Dorsolateral prefrontal cortex (tissue), 122 donors: ENCODE measurements at places on chromosomes 12 and 14.

GRCh38 chr12:109334887-109335286 lies 12.8 kb upstream of the MYO1H start:
- DNase-seq = no peak

DNA sequence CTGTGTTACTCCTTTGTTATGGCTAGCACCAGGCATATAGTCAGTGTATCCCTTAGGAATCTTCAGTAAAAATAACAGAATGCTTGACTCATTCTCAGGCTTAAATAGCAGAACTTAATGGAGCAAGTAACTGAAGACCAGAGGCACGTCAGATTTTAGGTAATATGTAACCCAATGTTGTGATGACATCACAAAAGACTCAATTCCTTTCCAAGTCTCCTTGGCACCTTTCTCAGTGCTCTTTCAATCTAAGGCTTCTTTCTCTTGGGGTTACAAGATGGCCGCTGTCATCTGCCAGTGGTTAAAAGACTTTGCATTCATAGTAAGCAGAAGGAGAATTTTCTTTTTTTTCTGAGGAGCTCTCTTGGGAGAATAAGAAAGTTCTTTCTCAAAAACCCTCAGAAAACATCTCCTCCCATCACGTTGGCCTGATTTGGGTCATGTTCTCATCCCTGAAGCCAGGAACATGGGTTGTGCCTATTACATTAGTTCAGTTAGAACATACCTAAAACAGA lies 33.4 kb upstream of the DCN start:
- DNase-seq = no peak

GRCh38 chr12:105425254-105426174 lies 95.0 kb downstream of the C12orf75 start:
- no peak for DNase-seq

- DNase-seq = peak; percentile 73
Observed at GRCh38 chr12:6229224-6230218, 29.3 kb downstream of the CD9 start.

DNA sequence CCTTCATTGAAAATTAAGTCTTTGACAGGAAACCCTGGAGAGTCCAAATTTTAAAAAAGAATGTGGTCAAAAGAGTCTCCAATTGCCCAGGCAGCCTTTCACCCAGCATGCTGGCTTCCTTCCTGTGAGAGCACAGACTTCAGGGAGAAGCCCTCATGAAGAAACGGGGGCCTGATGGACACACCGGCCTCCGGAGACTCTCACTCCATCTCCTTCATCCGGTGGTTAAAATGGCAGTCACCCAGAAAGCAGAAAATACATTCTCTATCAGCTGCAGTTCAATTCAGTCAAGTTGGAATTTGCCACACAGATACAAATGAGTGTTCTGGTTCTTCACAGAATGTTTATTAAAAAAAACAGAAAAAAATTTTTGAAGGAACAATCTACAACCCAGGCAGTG lies 56.5 kb downstream of the CPM start:
- DNase-seq = no peak

- DNase-seq = no peak
Observed at GRCh38 chr14:94581127-94581999, at the start of gene SERPINA5. Gene SERPINA5 (plus strand): TSS chr14:94581426. CDS start chr14:94587363, 5,937 bp downstream.

GRCh38 chr14:36857136-36857535 lies 195.5 kb downstream of the PAX9 start:
- no peak for DNase-seq

- DNase-seq = no peak
Observed at GRCh38 chr12:20376984-20377383, 8.6 kb downstream of the PDE3A start.

DNA sequence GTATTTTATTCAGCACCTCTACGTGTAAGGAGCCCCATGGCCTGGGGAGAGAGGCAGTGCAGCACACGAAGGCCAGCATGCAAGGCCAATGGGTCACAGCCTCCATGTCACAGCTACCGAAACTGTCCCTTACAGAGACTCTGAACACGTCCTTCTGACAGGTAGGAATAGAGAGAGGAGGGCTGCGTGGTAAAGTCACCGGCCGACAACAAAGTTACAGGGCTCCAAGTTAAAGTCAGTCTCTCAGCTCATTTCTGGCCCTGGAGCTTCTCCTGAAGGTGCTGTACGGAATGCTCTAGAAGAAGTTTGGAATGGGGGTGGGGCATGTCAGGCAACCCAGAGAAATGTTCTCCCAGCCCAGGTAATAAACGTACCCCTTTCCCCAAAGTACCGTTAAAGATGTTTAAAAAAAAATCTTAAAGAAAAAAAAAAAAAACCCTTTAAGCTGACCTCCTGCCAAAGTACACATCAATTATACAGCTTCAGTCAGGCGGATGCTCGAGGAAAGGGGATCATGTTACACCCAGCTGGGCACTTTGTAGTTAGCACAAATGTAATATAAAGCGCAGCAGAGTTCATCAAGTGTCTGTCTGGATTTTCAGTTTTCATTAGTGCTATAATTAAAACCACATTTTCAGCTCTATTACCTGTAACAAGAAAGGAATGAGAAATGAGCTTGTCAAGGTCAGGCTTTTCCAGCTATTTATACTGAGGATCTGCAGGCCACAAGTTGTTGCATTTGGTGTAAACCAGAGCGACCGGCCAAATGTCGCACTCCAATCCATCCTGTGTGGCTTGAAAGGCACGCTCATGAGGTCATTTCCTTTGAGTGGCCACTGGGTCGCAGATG lies 53.3 kb upstream of the CDKN3 start:
- DNase-seq = no peak

- DNase-seq = no peak
Observed at GRCh38 chr12:116189692-116190091, 87.8 kb downstream of the MED13L start.

GRCh38 chr12:122304924-122305323 lies 38.6 kb upstream of the VPS33A start:
- no peak for DNase-seq

GRCh38 chr12:126093908-126094307 lies 1028.7 kb downstream of the AACS start:
- no peak for DNase-seq

DNA sequence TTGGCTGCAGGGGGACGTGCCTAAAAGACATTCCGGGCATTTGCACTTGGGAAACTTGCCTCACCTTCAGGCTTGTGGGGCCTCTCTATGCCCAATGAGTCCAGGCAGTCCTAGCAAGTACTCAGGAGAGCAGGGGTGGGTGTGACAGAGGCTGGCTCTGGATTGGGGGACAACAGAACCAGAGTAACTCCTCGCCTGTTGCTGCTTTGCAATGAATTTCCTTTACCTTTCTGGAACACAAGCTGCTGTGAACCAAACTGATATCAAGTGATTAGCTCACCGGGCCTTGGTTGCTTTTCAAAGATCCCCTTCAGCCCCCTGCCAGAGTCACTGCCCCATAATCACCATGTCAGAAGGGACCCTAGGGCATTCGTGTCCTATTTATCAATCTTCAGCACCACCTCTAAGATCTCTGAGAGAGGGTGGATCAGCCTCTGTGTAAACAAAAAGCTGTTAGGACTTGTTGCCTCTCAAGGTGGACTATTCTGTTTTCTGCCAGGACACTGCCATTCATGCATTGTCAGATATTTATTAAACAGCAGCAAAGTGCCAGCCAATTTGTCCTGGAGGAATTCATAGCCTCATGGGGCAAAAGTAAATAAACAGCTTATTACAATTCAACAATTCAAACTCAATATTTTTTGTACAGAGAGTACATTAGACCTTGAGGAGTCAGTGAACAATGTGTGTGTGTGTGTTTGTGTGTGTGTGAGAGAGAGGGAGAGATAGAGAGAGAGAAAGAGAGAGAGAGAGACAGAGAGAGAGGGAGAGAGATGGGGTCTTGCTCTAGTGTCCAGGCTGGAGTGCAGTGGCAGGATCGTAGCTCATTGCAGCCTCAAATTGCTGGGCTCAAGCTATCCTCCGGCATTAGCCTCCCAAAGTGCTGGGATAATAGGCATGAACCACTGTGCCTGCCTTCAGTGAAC lies 11.3 kb downstream of the NFATC4 start:
- DNase-seq = no peak

DNA sequence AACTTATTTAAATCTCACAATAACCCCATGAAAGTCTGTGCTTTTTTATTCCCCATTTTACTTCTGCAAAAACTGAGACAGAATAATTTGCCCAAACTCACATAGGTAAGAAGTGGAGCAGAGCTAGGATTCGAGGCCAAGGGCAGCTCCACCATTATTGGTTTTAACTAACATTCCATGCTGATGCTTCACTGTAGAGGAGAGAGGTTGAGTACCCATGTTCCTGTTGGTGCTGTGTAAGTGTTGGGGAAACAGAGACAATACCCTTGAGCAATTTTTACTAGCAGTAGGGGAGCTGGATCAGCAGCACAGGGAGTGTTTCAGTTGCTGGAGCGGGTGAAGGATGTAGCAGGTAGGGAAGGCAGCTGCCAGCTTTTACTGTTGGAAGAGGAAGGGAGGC lies 21.1 kb downstream of the RASSF8 start:
- DNase-seq = no peak

GRCh38 chr12:94202245-94203180 lies 54.1 kb downstream of the PLXNC1 start:
- no peak for DNase-seq

GRCh38 chr12:27094726-27095125 lies 12.3 kb upstream of the C12orf71 start:
- DNase-seq = no peak

- DNase-seq = peak; percentile 60
Observed at GRCh38 chr12:94267921-94268471, 119.6 kb downstream of the PLXNC1 start.

GRCh38 chr14:57820581-57820980 lies 45.3 kb downstream of the SLC35F4 start:
- DNase-seq = no peak

DNA sequence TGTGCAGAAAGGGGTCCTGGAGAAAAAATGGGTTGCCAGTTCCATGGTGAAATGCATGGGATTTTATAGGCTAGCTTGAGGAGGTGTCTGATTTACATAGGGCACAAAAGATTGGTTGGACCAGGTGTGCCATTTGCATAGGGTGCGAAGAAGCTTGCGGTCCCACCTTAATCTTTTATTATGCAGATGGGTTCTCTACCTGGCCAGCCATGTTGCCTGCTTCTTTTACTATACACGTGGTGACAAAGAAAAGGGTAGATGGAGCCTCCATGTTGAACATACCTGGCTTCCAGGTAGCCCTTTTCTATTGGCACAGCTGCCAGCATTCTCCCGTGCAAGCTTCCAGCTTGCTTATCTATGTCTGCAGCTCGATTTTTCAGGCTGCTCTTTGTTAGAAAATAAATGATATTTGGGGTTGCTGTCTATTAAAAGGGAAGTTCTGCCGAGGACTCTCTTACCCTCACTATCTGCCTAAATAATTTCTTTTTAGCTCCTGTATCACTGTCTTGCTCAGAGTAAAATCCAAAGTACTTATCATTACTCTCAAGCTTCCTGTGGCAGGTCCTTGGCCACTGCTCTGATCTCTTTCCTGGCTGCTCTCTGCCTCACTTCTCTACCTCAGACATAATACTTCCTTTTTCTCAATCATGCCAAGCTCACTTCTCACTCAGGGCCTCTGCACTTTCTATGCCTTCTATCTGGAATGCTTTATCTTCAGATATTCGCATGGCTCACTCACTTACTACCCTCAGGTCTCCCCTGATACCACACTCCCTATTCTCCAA lies 216.0 kb upstream of the DAAM1 start:
- DNase-seq = no peak

- no peak for DNase-seq
Observed at GRCh38 chr12:117881517-117881916, 87.3 kb downstream of the KSR2 start.

- no peak for DNase-seq
Observed at GRCh38 chr12:106256524-106256923, 8.7 kb upstream of the CKAP4 start.

DNA sequence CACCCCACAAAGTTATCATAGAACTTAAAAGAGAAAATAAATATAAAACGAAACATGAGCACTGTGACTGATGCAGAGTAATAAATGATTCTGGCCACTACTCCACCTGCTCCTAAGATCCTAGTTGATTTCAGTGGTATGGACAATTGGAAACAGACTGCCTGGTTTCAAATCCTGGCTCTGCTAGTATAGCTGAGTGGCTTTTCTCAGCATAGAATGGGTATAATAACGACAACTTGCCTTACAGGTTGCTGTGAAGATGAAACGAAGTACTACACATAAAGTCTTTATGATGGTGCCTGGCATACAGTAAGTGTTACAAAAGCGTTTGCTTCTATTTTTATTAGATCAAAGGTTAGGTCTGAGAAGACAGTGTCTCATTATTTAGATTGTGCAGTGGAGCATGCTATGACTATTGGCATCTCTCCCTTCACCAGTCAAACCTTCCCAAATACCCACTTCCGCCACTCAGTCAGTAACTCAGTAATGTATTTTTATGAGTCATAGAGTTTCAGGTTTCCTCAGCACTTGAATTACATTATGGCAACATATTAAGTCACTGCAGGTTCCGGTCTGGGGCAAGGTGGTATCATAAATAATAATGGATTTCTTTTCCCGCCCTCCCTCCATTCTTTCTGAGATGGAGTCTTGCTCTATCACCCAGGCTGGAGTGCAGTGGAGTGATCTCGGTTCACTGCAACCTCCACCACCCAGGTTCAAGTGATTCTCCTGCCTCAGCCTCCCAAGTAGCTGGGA lies 29.7 kb upstream of the NR2C1 start:
- no peak for DNase-seq

GRCh38 chr12:115916910-115917668 lies 360.4 kb downstream of the MED13L start:
- DNase-seq = peak; percentile 67

DNA sequence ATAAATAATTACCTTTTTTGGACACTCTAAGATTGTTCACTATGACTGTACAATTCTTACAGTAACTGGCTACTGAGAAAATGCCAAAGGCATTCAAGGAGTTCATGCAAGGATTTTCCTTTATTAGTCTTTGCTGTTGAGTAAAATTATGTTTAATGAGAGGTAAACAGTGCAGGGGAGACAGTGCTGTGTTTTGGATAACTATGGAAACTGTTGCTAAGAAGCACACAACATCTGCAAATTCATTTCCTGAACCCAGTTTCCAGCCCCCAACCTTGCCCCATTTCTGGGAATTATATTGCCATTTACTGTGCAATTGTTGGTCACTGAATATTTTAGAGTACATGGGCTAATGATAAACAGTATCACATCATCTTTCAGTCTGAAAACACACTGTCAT lies 1005.8 kb downstream of the TRHDE start:
- DNase-seq = no peak

DNA sequence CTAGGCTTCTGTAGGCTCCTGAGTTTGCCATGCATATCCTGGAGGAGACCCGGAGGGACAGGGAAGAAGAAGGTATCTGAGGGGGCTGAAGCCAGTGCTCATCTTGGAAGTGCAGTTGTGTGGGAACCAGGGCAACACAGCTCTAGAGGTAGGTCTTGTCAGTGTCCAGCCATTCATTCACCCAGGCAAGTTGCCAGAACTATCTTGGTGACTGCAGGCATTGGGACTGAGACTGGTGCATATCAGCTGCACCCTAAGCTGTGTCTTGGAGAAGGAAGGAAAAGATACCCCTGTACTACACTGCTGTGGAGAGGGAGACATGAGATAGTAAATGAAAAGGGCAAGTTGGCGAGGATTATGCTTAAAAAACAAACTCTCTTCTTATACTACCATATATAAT lies 4.9 kb upstream of the WIF1 start:
- no peak for DNase-seq
